WTC11 (cell line): ENCODE measurements at places on chromosomes 16 and 17.

GRCh38 chr16:24381470-24382118 lies 125.5 kb downstream of the CACNG3 start:
- DNase-seq: no peak

- DNase-seq: no peak
These were observed 17.0 kb downstream of the RPTOR start for GRCh38 chr17:80561541-80562114.

DNA sequence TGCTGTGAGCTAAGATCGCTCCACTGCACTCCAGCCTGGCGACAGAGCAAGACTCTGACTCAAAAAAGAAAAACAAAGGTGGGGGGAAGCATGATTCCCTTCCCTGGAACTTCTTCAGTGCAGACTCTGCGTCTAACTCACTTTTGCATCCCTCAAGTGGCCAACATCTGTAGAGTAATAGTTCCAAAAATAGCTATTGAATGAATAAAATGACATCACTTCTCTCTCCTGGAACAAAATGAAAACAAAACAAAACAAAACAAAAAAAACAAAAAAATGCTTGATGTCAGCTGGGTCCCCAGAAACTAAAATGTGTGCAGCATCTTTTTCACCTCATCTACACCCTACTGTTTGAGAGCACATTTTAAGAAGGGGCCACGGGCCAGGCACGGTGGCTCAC lies 197.7 kb upstream of the NOG start:
- DNase-seq: no peak

DNA sequence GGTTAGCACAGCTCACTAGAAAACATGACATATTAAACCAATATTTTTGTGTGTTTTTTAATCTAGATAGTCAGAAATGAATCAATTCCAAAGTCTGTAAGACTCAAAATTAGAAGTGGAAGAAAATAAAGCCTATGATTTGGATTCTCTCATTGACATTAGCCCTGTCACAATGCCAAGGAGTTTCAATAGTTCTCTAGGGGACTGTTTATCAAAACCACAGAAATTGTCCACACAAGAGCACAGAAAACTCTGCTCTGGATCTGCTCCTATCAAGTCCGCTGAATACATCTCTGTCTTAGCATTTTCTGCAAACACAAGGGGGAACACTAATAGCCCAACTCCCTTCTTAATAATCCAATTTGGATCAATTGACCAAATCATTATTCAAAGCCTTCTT lies 152.0 kb downstream of the HS3ST3B1 start:
- DNase-seq: no peak

- DNase-seq: no peak
These were observed 530.2 kb downstream of the NPIPA7 start for GRCh38 chr16:16909126-16909525.

- no peak for DNase-seq
These were observed 81.4 kb downstream of the GRIN2A start for GRCh38 chr16:10100829-10101228.

DNA sequence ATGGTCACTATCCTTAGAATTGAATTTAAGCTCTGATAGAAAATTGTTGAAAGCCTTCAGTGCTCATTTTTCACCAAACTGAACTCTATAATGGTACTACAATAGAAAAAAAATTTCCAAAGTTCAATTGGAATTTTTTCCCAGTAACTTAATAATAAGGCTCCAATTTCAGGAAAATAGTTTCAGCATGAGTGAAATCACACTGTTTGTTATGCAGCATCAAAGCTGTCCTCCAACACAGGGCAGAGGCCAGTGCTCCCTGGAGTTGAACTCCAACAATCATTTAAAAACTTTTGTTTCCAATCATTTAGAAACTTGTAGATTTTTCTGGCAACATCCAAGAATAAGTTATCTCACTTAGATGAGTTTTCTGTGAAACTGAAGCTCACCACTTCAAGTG lies 103.1 kb upstream of the HSBP1 start:
- DNase-seq: no peak

DNA sequence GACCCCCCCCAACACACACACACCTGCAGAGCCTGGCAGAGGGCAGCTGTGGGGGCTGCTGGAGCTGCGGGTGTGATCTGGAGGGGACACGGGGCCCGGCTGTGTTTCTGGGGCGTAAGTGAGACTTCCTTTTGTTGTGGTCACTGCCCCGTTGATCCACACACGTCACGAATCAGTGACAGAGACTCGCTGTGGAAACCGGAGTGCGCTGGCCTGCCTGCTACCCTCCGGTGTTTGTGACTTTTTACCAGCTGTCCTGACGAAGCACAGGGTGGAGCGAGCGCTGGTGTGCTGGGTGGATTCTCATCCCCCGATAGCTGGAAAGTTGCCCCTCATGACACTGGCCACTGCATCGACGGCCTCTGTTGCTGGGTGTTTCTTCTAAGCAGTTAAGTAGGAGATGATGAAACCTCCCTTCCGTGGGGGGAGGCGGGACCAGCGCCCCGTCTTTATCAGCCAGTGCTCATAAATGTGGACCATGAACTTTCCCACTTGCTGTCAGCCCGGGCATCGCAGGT lies 2.3 kb downstream of the METRNL start:
- no peak for DNase-seq

GRCh38 chr17:51046046-51046445 lies 74.6 kb downstream of the SPAG9 start:
- DNase-seq: no peak

DNA sequence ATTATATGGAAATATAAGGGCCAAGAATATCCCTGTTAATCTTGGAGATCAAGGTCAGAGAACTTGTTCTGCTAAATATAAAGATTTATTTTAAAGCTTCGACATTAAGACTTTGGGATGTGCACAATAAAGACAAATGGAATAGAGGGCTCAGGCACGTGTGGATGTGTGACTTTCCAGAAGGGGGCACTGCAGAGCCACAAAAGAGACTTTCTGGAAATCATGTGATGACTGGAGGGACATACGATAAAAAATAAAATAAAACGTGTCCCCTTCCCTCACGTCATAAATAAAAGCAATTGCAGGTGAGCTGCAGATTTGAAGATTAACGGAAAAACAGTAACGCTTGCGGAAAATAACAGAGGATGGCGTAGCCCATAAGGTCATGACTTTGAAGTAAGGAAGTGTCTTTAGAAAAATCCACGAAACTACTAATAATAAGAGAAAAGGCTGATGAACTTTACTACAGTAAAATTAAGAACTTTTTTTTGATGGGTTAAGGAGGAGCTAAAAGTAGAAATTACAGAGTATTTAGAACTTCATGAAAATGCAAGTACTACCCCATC lies 9.4 kb upstream of the ENGASE start:
- peak; percentile 70 for DNase-seq

DNA sequence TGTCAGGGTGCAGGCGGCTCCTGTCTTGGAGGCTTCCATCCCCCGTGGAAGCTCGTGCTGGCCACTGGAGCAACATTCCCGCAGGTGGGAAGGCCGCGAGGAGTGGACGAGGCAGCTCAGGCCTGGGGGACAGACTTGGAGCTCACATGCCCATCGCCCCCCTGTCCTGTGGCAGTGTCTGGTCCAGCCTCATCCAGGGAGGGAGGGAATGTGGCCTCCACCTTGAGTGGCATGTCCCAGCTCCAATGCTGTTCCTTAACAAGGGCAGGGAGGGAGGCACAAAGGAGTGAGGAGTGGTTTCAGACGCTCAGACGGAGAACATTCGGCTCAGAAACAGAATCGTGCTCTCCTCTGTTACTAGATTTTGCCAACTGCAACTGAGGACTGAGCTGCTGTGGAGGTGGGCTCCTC lies 159.4 kb upstream of the CHMP6 start:
- peak; percentile 41 for DNase-seq

DNA sequence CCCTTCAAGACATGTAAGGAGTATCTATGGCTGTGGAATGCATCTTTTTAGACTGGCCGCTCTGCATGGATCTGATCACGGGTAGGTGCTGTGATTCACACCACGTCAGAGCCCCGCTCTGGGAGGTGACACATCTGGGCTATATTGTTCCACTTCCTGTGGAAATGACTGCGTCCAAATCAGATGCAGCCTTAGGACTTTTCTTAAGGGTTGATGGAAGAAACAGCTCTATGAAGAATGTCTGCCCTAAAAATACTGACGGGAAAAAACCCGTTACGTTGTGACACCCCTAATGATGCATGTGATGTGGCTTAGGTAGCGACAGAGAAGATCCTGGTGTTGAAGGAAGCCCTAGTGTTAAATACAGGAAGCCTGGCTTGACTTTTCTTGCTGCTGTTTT lies 12.2 kb downstream of the BANP start:
- no peak for DNase-seq

DNA sequence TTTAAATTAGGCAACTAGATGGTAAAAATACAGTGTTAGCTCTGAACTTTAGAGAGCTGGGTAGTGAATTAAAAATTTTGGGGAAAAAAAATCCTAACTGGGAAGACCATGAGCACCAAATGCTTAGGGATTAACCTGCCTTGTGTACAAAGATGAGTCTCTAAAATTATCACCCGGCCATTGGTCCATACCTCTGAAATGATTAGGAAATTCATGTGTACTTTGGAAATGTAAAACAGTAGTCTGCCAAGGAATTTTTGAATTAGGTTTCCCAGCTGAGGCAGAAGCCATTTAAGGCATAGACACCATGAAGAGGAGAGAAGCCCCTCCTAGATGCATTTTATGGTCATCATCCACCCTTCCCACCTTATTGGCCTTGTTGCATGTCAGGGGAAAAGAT lies 670.5 kb upstream of the SALL1 start:
- no peak for DNase-seq

DNA sequence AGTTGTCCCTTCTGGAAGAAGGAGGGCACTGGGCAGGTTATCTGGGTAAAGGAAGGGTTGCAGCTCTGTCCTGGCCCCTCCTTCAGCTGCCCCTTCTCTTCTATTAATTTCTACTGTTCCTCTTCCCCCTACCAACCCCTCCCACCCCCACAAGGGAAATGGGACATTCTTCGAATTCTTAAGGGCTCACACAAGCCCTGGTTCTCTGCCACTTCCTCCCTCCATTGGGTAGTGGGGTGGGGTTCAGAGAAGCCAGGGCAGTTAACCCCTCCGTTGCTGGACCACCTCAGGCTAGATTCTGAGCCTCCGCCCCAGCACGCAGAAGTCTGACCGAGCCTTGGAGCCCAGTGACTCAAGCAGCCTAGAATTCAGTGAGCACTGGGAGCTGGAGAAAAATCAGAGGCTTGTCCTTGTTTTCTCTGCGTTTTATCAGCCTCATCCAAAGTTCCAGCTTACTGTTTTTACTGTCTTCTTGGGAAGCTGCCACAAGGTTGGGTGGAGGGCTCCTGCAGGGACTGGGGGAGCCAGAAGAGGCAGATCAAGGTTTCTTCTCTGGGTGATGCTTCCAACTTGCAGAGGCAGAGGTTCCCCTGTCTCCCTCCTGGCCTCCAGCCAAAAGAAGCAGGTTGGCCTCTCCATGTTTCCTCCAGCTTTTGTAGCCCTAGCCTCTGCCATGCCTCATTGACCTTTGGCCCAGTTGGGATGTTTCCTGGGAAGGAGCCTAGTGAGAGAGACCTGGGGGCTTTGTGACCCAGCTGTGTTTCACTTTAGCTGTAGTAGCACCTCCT lies 10.2 kb downstream of the LASP1 start:
- DNase-seq: peak; percentile 79

GRCh38 chr16:77868478-77868877 lies 80.1 kb downstream of the VAT1L start:
- no peak for DNase-seq

DNA sequence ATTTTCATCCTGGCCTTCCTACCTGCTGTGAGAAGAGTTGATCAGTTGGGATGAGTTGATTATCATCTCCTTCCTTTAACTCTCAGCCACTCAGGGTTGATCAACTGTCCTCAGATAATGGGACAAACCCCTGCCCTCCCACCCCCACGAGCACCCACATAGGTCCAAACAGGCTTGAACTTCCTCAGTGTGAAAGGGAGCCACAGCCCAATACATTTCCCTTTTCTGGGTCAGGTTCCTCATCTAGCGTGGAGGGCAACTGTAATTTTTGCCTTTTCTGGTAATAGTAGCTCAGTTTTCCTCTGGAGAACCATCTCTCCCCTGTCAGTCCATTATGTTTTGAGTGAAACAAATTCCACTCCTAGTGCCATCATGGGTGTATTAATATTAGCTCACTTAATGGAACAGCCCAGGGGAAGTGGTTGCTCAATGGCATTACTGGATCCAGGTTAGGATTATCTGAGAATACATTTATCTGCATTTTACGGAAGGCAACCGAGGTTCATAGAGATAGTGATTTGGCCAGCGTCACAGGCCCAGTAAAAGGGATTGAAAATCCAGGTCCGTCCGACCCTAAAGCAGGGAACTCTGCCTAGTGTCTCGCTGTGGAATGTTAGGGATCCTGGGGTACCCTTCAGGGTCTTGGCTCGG lies 476 bp upstream of the LPCAT2 start:
- no peak for DNase-seq

DNA sequence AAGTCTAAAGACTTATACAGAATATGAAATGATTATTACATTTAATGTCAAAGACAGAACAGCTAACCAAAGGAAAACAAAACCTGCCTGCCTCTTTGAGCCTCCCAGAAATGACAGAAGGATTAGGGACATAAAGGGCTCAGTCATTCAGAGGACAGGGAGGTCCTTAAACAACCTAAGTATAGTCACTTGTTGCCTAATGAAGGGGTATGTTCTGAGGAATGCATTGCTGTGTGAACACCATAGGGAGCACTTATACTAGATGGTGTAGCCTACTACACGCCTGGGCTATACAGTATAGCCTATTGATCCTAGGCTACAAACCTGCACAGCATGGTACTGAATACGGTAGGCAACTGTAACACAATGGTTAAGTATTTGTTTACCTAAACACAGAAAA lies 106.4 kb downstream of the PARN start:
- DNase-seq: no peak

GRCh38 chr16:64589836-64590235 lies 532.0 kb downstream of the CDH11 start:
- DNase-seq: no peak

GRCh38 chr17:76500074-76500746 lies 1.0 kb downstream of the RHBDF2 start:
- no peak for DNase-seq

DNA sequence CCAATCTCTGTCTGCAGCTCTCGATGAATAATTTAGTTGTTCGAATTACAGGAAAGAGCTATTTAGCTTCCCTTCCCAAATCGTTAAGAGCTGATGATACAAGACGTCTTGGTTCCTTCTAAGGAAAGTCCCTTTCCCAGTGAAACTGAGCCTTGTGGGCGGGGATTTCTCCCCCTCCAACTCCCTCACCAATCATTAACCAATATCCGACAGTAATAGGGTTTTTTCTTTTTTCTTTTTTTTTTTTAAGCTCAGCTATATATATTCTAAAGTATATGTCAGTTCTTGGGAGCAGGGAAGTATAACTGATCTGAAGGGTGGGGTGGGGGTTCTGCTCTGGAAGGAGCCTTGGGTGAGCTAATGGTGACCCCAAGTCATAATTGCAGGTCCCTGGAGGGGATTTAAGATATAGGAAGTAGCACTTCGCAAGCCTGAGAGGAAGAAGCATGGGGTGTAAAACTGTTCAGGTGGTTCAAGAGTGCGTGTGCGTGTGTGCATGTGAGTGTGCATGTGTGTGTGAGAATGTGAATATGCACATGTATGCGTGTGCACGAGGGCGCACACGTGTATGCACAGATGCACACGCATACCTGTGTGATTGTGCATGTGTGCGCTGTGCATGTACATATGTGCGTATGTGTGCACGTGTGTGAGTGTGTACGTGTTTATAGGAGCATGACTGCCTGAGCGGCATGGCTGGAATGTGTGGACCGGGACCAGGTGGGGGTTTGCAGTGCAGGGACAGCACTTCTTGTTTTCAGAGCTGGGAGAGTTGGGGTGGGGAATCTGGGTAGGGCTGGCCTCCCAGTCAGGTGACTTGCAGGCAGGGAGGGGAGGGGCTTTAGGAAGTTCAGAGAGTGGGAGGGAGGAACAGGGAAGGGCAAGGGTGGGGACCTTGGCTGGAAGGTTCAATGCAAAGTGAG lies 42.7 kb downstream of the SOCS3 start:
- DNase-seq: peak; percentile 77

GRCh38 chr17:34895383-34895782 lies 65.9 kb downstream of the CCT6B start:
- DNase-seq: peak; percentile 26
